ENCODE measurements at places on chromosomes 4 and X.

DNA sequence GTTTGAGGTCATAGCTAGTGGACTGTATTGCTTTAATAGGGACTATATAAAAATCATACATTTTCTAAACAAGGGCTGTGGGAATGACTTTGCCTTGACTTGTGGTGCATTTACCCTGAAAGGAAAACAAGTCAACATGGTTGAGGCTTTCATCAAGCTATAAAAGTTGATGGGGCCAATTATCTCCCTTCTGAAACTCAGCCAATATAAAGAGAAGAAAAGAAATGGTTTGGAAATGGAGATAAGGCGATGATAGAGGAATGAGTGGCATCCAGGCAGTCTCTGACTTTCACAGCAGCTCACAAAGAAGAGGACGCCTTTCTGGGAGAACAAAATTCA is 118.7 kb downstream of the SMARCA1 start:
- DNase-seq: no peak

DNA sequence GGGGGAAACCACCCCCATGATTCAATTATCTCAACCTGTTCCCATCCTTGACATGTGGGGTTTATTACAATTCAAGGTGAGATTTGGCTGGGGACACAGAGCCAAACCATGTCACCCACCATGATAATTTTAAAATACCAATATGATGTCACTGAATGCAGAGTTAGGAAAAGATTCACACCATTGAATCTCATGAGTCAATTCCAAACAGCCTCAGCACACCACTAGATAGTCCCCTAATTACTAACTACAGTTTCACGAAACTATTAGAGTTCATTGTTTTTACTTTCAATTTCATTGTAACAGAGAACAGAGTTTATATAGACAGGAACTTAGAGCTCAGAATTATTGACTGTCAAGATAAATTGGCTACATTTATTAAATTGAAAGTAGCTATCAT is 410.2 kb downstream of the FAM47A start:
- DNase-seq: no peak

GRCh38 chr4:22077571-22077970 is 129.0 kb upstream of the KCNIP4 start:
- DNase-seq: no peak

- DNase-seq: no peak
These were observed 249.7 kb downstream of the RAPGEF2 start for GRCh38 chr4:159352609-159353008.

DNA sequence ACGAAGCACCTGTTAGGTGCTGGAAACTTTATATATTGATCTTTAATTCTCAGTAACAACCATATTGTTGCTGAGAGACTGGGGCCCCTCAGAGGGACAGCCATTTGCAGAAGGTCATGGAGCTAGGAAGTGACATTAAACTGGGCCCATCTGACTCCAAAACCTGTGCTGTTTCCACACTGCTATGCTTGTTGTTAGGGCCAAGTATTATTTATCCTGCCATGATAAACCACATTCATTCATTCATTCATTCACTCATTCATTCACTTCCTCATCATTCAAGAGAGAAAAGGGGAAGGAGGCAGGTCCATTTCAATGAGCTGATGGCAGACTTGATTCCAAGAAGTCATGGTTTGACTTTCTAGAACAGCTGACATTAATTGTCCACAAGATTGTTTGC is 237.4 kb downstream of the STIM2 start:
- no peak for DNase-seq

- DNase-seq: no peak
These were observed 22.8 kb downstream of the STAP1 start for GRCh38 chr4:67581208-67581857.

GRCh38 chr4:25424539-25425228 is 47.6 kb downstream of the ANAPC4 start:
- DNase-seq: no peak

DNA sequence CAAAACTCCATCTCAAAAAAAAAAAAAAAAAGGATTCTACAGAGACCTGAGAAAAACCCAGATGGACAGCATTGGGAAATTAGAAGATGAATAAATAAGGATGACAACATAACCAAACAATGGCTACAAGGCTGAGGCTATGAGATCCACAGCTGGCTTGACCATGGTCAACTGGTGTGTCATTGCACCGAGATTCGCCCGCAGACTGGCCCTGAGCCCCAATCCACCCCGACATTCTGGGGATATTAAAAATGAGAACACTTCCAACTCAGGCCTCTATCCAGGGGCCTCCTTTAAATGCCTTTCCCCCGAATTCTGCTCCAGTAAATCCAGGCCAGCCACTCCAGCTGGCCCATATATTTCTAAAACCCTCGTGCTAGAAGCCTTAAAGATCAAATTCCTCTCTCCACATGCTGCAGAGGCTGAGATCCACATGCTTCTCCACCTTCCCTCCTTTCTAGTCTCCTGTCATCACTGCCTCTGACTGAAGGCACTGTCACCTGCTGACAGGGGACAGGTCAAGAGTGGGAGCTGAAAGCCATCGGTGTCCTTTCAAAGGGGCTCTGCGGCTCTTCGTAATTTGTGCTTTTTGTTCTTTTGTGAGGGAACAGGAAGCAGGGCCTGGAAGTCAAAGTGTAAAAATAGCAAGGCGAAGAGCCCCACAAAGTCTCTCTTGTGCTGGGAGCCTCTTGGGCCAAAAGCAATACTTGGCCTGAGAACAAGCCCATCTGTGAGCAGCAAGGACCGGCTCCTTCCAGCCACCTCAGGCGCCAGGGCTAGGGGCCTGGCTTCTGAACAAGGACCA is 203.7 kb downstream of the NSUN7 start:
- DNase-seq: no peak
